Lung (tissue), 17 donors: ENCODE measurements at places on chromosomes 5 and 9. TPM values are rescaled to one million over a fixed set of nuclear protein-coding genes. Genes with fewer than 3 reads are reported as not detected.
A peak's percentile ranks its signal among the peaks of the same experiment; 100 is the strongest.

DNA sequence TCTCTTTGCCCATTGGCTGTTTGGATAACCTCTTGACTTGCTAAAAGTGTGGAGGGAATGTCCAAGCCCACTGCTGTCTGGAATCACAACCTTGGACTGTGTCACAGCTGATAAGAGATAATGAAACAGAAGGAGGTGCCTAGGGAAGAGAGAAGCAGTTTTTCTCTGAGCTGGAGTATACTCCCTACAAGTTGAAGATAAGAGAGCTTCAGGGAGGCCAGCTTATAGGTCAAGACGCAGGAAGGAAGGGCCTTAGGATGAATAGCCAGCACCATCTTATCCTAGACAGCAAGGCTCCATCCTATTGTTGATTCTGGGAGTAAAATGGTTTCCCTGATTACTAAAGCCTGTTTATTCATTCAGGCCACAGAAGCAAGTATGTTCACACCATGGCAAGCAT lies 244.7 kb downstream of the NPR3 start:
- no peaks in the 10 kb centered on the region for H3K27me3 ChIP-seq
- no peak for DNase-seq
- H3K4me1 ChIP-seq = no peaks in the 10 kb centered on the region
- H3K36me3 ChIP-seq = no peaks in the 10 kb centered on the region
- H3K4me3 ChIP-seq = no peak overlapping the region

DNA sequence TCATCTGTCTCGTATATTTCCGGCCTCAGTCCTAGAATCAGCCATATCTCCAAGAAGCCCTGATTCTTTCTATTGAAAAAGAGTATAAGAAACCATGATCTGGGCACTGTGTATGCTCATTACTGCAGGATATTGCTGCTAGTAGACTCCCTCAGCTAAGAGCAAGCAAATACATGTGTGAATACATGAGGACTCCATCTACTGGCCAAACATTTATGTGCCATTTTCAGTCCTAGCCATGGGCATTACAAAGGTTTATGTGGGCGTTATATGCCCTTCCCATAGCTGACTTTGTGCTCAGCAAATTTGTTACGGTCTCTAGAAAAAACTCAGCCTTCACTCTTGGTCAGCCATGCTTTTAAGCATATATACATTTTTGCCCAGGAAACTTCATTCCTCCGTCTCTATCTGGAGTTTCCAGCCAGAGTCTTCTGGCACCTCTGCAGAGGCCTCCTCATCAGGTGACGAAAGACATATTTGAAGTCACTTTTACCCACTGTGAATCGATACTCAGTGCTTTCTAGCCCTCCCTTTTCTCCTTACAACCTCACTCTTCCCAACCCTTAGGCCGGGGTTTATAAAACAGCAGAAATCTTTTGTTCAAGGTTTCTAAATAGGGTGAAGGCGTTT lies 1495.6 kb upstream of the CDH6 start:
- H3K36me3 ChIP-seq = no peaks in the 10 kb centered on the region
- H3K4me1 ChIP-seq = no peaks in the 10 kb centered on the region
- H3K4me3 ChIP-seq = no peak overlapping the region
- no peak overlapping the region for H3K27ac ChIP-seq

GRCh38 chr5:34411470-34412346 lies 244.4 kb upstream of the RAI14 start:
- H3K27me3 ChIP-seq = no peaks in the 10 kb centered on the region
- H3K4me3 ChIP-seq = no peak overlapping the region
- H3K36me3 ChIP-seq = no peaks in the 10 kb centered on the region
- H3K4me1 ChIP-seq = peaks cover 9% of the 10 kb centered on the region
- DNase-seq = peak; percentile 83
- H3K27ac ChIP-seq = no peak overlapping the region

DNA sequence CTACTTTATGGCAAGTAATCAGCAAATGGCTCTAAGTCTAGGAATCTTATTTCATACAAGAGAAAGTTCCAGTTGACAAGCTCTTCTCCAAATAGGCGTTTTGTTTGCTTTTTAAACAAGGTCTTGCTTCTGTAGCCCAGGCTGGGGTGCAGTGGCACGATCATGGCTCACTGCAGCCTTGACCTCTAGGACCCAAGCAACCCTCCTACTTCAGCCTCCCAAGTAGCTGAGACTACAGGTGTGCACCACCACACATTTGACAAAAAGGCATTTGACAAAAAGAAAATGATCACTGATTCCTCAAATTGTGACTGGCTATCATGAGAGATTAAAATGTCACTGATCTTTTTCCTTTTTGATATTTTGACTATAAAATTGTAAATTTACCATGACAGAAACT lies 31.8 kb downstream of the NR6A1 start:
- no peaks in the 10 kb centered on the region for H3K36me3 ChIP-seq
- H3K4me1 ChIP-seq = no peaks in the 10 kb centered on the region

DNA sequence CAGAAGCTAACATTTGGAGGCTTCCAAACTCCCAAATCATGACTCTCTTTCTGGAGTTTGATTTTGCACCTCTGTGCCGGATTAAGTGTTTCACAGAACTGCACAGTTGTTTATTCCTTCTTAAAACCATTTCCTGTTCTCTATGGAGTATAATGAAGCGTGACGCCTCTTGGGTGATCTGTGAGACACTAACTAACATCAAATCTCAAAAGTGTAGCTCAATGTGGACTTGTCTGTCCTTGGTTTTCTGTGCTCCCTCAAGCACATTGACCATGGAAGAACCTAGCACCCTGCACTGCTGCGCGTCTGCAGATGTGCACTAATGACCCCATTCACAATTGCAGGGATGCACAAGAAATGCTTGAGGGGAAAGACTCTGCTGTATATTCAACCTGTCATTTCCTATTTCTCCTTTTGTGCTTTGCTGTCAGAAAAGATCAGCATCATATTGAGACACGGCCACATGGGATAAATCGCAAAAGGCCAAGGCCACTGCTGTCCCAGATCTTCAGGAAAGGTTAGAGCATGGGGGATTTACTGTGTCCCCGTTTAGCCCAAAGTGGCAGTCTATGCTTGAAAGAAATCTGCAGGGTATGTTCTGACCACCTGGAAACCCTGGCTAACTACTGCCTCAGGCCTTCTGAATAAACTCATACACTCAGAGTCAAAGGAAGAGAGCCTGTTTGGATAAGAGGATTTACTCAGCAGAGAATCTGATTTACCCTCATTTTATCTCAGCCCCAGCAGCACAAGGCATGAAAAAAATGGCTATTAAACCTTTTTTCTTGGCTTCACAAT lies 109.6 kb downstream of the BAAT start:
- no peaks in the 10 kb centered on the region for H3K27me3 ChIP-seq
- no peak overlapping the region for H3K4me3 ChIP-seq
- H3K36me3 ChIP-seq = no peaks in the 10 kb centered on the region

DNA sequence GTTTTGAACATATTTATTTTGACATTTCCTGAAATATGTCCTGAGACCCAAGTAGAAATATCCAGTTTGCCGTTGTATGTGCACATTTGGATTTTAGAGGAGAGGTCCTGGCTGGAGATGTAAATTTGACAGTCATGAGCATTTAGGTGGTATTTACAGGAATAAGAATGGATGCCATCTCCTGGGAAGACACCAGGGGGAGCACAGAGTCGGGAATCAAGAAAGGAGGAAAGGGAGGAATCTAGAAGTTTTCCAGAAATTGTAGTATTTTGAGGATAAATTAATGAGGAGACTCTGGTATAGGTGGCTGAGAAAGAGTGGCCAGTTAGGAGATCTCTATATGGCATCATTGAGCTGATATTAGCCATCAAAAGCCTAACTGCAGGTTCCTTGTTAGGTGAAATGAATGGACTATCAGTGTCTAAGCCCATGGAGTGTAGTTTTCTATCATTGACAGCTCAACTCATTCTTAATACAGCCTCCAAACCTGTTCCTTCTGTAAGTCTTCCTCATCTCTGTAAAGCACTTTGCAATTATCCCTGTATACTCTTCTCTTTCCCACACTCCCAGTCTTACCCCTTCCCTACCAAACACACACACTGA lies 7.2 kb downstream of the GAPT start:
- H3K4me1 ChIP-seq = no peaks in the 10 kb centered on the region
- no peaks in the 10 kb centered on the region for H3K36me3 ChIP-seq
- H3K27ac ChIP-seq = no peak overlapping the region
- H3K4me3 ChIP-seq = no peak overlapping the region
- no peaks in the 10 kb centered on the region for H3K27me3 ChIP-seq
- peak; percentile 57 for DNase-seq

DNA sequence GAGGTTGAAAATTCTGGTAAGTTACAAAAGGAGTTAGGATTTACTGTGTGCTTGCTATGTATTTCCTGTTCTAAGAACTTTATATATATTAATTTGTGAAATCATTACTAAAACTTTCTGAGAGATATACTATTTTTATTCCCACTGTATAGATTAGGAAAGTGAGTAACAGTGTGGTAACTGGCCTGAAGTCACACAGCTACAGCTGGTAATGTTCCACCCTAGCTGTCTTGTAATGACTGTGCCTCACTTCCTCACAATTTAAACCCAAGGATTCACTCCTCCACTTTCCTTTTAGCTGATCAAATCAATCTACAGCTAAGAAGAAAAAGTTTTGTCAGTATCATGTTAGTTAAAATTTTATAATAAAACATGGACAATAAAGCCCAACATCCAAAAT lies 278.8 kb downstream of the GAS1 start:
- H3K4me3 ChIP-seq = no peak overlapping the region
- no peak for DNase-seq
- no peaks in the 10 kb centered on the region for H3K36me3 ChIP-seq
- no peak overlapping the region for H3K27ac ChIP-seq

DNA sequence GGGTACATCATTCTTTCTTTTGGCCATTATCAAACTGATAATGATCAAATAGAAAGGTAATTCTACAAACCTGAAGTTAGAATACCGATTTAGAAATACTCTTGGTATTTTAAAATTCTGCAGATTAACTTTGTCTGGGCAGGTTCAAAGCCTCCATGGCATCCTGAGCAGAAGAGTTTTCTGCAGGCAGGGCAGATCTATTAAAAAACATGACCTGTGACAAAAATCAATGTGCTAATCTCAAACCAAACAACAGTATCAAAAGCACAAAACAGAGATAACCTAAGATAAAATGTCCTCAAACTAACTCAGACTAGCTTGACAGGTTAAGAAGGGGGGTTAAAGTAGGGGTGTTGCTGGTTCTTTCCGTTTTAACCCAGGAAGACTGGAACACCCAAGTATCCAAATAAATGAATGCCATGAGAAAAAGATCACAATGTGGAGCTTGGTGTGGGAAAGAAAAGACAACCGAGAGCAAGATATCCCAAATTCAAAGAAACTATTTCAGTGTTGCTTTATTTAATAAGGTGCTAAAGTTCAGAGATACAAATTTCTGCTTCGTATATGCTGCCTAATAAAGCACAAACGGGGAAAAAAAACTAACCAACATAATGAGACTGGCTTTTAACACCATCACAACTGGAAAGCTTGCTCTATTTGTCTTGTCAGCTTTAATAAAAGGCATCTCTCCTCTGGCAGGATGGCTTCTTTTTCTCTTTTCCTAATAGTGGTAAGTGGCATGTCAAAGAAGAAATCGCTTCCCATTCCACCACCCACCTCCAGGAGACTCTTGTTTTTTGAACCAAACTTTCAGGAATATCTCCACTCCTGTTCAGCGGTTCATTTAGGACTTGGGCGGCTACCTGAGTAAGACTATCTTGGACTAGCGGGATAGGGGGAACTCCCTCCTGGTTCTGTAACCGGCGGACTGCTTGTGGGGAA lies 2.3 kb downstream of the EFNA5 start:
- H3K27me3 ChIP-seq = peaks cover 6% of the 10 kb centered on the region
- H3K4me1 ChIP-seq = peaks cover 15% of the 10 kb centered on the region
- H3K4me3 ChIP-seq = peak overlapping the region; percentile 67
- peak; percentile 47 for DNase-seq

DNA sequence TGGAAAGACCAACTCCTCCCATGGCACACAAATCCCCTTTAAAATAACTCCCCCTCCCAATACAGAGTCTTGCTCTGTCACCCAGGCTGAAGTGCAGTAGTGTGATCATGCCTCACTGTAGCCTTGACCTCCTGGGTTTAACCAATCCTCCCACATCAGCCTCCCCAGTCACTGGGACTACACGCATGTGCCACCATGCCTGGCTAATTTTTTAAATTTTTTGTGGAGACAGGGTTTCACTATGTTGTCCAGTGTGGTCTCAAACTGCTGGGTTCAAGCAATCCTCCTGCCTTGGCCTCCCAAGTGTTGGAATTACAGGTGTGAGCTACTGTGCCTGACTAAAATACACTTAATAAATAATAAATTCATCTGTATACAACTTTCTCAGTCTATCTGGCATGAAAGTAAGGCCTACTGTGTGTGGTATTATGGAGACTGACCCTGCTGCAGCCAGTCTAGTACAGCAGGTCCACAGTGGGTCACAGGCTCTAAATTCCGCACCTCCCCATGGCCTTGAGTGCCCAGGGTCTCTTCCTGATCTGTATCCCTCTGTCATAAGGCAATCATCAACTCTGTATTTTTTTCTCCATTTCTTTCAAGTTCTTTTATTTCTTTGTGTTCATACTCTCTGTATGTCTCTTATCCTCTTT lies 169.4 kb downstream of the MAPKAP1 start:
- no peak for DNase-seq
- H3K4me1 ChIP-seq = peaks cover 16% of the 10 kb centered on the region
- H3K4me3 ChIP-seq = no peak overlapping the region
- H3K27me3 ChIP-seq = no peaks in the 10 kb centered on the region

GRCh38 chr9:129497813-129498450 lies 123.0 kb downstream of the C9orf50 start:
- peaks cover 49% of the 10 kb centered on the region for H3K4me1 ChIP-seq
- no peak overlapping the region for H3K4me3 ChIP-seq
- H3K36me3 ChIP-seq = peaks cover 8% of the 10 kb centered on the region
- no peaks in the 10 kb centered on the region for H3K27me3 ChIP-seq
- no peak for DNase-seq

GRCh38 chr9:128335161-128335560 lies 5.2 kb upstream of the SLC27A4 start:
- H3K27ac ChIP-seq = no peak overlapping the region
- H3K27me3 ChIP-seq = no peaks in the 10 kb centered on the region
- DNase-seq = peak; percentile 65

CATSPER3 gene
- 0.61 TPM for total RNA-seq

PIP5K1B gene
- 28.2 TPM for total RNA-seq

FAM81B gene
- 13.7 TPM for total RNA-seq

CDH10 gene
- 1.8 TPM for total RNA-seq
